A172 (cell line): ENCODE measurements at places on chromosomes 3 and 15. TPM values are rescaled to one million over a fixed set of nuclear protein-coding genes. Genes with fewer than 3 reads are reported as not detected.

The PLA1A gene
- total RNA-seq = not detected in 2 replicates

The OR5K2 gene
- total RNA-seq = not detected in 2 replicates

The CDAN1 gene
- 11.3 and 14.5 TPM in 2 replicates for total RNA-seq

The HCLS1 gene
- total RNA-seq = 0.24 and 0.83 TPM in 2 replicates

The TMEM212 gene
- total RNA-seq = not detected in 2 replicates

The FOXL2NB gene
- total RNA-seq = 2.3 and 2.6 TPM in 2 replicates

The FAM174B gene
- 0.81 and 3.8 TPM in 2 replicates for total RNA-seq

The TERC gene
- total RNA-seq = 145 and 302 TPM in 2 replicates

The SNX22 gene
- total RNA-seq = 0.78 and 1.3 TPM in 2 replicates

The SKOR1 gene
- total RNA-seq = not detected in 2 replicates

The KCNH8 gene
- not detected in 2 replicates for total RNA-seq

The C3orf20 gene
- total RNA-seq = not detected in 2 replicates

The GRM7 gene
- not detected in 2 replicates for total RNA-seq

The TGM5 gene
- total RNA-seq = 0.14 TPM in 1 of 2 replicates, not detected in the other

The POPDC2 gene
- not detected in 2 replicates for total RNA-seq

The TGM4 gene
- 0.10 and 0.65 TPM in 2 replicates for total RNA-seq

The MORC1 gene
- total RNA-seq = not detected in 2 replicates

The ZNF80 gene
- not detected in 2 replicates for total RNA-seq

The REC114 gene
- total RNA-seq = not detected in 2 replicates

The GMNC gene
- total RNA-seq = 0.02 TPM in 1 of 2 replicates, not detected in the other

The DPH3 gene
- 21.3 and 23.5 TPM in 2 replicates for total RNA-seq

The NCEH1 gene
- total RNA-seq = 18.5 and 23.8 TPM in 2 replicates

The LYZL4 gene
- total RNA-seq = not detected in 2 replicates

The GOLGA6D gene
- not detected in 2 replicates for total RNA-seq

The P2RY14 gene
- 0.03 and 0.05 TPM in 2 replicates for total RNA-seq

The NAALADL2 gene
- 1.3 and 1.5 TPM in 2 replicates for total RNA-seq

The HIGD2B gene
- not detected in 2 replicates for total RNA-seq

The IMPG2 gene
- total RNA-seq = 0.17 TPM in 1 of 2 replicates, not detected in the other

The GUCA1C gene
- total RNA-seq = not detected in 2 replicates

The IQCF5 gene
- not detected in 2 replicates for total RNA-seq

The PARP15 gene
- not detected in 2 replicates for total RNA-seq

The AMIGO3 gene
- total RNA-seq = 0.41 and 1.0 TPM in 2 replicates

The TNFAIP8L3 gene
- 0.07 TPM in 1 of 2 replicates, not detected in the other for total RNA-seq

The TJP1 gene
- total RNA-seq = 26.1 and 41.7 TPM in 2 replicates

The CSTA gene
- total RNA-seq = 0.24 TPM in 1 of 2 replicates, not detected in the other

The SLC22A14 gene
- not detected in 2 replicates for total RNA-seq

The SST gene
- not detected in 2 replicates for total RNA-seq

The CIB2 gene
- total RNA-seq = 10.7 and 14.4 TPM in 2 replicates
